ENCODE measurements at places on chromosomes 1 and 21. TPM values are rescaled to one million over a fixed set of nuclear protein-coding genes. Genes with fewer than 3 reads are reported as not detected.

Gene TMEM51
- total RNA-seq, result 37.4 TPM

Gene MMEL1
- total RNA-seq, result 0.65 TPM

Gene PTPN14
- 114 TPM for total RNA-seq

Gene EPHB2
- 136 TPM for total RNA-seq

Gene LY9
- total RNA-seq, result not detected

Gene NPR1
- 39.5 TPM for total RNA-seq
